ENCODE measurements at places on chromosomes 7 and 10.

GRCh38 chr10:123455861-123456260 lies 210.3 kb upstream of the GPR26 start:
- DNase-seq: no peak

DNA sequence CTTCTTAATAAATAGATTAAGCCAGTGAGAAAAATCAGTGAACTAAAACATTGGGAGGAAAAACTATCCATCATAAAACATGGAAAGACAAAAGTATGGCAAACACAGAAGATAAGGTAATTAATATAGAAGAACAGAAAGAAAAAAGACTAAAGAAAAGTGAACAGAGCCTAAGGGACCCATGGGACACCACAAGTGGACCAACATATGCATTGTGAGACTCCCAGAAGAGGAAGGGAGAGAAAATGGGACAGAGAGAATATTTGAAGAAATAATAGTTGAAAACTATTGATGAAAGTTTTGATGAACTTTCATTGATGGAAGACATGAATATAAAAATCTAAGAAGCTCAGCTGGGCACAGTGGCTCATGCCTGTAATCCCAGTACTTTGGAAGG lies 71.3 kb downstream of the ZNF783 start:
- DNase-seq: no peak

- DNase-seq: no peak
These were observed 35.0 kb downstream of the VIPR2 start for GRCh38 chr7:159109653-159110035.

- DNase-seq: no peak
These were observed 214.7 kb downstream of the MAD1L1 start for GRCh38 chr7:2017914-2018568.

- DNase-seq: no peak
These were observed 430.2 kb upstream of the VSTM2A start for GRCh38 chr7:54111814-54112511.

GRCh38 chr7:96061844-96062243 lies 260.1 kb downstream of the SLC25A13 start:
- DNase-seq: peak; percentile 11

DNA sequence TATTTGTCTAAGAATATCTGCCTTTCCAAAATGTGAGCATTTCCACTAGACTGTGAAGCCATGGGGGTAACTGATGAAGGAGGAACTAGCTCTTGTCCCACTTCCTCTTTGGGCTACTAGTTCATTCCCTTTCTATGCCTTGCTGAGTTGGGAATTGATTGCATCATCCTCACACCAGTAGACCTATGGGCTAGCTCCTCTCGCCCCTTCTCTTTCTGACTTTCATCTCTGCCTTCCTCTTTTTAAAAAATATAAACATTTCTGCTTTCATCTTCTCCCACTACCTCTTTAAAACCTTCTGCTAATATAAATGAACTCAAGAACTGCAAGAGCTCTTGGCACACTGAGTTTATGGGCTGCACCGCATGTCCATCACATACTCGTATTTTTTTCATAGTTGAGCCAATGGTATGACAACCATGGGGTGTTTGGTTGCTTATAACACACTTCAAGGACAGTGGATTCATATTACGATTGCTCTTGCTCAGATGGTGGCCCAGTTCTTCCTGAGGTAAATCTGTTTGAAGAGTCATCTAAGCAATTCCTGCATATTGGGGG lies 182.0 kb downstream of the REEP3 start:
- no peak for DNase-seq

GRCh38 chr7:157009170-157009777 lies 1.2 kb downstream of the MNX1 start:
- DNase-seq: no peak

DNA sequence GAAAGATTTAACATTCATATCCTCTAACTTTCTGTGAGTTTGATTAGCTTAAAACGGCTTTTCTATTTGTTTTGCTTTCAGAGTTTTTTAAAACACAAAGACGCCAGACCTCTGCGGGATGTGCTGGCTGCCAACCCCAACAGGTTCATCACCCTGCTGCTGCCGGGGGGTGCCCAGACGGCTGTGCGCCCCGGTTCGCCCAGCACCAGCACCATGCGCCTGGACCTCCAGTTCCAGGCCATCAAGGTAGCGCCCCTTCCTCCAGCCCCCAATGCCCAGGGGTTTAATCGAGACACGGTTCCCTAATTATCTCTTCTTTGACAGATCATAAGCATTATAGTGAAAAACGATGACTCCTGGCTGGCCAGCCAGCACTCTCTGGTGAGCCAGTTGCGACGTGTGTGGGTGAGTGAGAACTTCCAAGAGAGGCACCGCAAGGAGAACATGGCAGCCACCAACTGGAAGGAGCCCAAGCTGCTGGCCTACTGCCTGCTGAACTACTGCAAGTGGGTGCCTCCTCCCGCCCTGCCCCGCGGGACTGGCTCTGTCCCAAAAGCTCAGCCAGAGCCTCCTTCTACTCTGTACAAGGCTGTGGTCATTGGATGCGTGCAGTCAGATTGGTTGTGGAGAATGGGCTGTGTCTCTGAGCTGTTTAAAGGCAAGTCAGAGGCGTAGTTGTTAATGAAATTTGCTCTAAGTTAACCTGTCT lies 71.2 kb downstream of the TRRAP start:
- DNase-seq: no peak

GRCh38 chr10:119701861-119702260 lies 24.0 kb upstream of the INPP5F start:
- no peak for DNase-seq

DNA sequence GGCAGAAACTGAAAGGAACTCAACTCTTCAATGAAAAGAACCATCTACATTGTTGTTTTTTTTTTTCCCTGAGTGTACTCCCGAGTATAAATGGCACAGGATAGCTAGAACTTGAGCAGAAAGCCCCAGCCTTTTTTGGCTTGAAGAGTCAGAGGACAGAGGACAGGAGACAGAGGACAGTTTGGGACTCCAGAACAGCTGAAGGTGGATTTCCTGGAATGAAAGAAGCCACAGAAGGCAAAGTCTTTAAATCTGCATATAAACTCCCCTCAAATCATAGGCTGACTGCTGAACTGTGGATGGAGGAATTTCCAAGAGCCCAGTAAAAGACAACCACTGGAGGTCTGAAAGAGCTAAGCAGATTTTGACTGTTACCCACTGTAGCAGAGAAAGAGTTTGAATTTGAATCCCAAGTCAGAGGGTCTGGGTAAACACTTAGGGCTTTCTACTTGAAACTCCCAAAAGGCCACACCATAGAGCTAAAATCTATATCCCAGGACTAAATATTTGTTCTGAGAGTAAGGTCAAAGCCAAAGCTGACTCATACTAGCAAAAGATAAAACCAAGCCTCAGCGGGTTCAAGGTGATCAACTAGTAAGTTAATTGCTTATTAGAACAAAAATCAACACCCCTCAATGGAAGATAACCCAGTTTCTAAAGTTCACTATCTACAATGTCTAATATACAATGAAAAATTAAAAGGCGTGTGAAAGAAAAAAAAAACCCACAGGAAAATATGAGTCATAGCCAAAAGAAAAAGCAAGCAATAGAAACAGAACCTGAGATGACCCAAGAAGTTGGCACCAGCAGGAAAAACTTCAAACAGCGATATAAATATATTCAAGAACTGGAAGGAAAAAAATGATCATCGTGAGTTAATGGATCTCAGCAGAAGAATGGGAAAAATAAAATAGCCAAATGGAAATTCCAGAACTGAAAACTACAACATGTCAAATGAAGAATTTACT lies 1.8 kb upstream of the OPN1SW start:
- DNase-seq: no peak

- no peak for DNase-seq
These were observed 107.5 kb upstream of the KIF5B start for GRCh38 chr10:32163762-32164148.

- DNase-seq: no peak
These were observed 9.2 kb downstream of the INPP5A start for GRCh38 chr10:132546567-132547420.

DNA sequence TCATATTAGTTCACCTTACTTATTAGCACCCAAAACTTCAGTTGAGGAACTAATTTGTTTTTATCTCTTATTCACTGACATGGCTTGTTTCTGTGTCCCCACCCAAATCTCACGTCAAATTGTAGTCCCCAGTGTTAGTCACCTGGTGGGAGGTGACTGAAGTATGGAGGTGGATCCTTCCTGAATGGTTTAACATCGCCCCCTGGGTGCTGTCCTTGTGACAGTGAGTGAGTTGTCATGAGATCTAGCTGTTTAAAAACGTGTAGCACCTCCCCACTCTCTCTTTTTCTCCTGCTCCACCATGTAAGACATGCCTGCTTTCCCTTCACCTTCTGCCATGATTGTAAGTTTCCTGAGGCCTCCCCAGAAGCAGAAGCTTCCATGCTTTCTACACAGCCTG lies 75.0 kb upstream of the HECTD2 start:
- no peak for DNase-seq

DNA sequence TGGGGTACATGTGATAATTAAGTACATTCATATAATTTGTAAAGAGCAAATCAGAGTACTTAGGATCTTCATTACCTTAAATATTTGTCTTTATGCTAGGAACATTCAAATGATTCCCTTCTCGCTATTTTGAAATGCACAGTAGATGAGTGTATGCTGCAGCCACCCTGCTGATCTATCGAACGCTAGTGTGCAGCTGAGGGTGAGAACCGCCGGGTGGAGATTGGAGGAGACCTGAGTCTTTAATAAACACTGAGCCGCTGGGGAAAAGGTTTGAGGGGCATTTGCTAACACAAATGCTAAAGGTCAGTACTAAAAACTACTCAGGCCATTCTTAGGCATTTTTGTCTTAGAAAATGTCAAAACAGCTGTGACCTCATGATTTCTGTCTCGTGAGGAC lies 148.0 kb downstream of the DPP6 start:
- no peak for DNase-seq

GRCh38 chr10:29816801-29817558 lies 182.2 kb upstream of the SVIL start:
- no peak for DNase-seq

DNA sequence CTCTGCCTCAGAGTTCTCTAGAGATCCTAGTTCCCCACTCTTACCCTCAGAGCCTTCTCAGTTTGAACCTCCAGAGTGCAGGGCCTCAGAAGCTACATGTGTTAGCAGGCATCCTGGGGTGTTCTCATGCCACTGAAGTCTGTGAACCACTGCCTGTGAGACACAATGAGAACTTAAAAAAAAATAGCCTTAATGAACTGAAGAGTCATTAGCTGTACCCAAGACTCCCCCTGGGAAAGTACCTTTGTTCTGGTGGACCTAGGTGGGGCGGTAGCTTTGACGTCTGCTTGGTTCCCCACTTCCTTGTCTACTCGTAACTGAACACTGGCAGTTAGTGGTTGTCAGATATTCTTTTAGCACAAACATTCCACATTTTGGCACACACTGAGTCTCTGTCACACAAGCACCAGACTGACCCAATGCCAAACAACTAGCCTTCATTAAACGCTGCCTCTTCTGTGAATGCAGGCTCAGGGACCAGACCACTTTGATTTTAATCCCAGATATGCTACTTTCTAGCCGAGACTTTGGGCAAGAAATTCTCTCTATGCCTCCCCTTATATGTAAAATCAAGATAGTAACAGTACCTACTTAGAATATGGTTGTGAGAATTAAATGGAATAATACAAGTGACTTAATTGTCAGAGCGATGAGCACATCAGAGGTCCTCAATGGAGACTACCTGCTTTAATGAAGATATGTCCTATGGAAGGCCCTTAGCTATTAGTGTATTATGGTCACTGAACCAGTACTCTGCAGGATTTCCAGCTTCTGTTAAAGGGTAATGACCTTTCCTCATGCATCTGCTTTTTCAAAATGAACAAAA lies 75.3 kb upstream of the CC2D2B start:
- no peak for DNase-seq
